Hepatic stellate cell (primary cell): ENCODE measurements at places on chromosomes 5 and 9.

DNA sequence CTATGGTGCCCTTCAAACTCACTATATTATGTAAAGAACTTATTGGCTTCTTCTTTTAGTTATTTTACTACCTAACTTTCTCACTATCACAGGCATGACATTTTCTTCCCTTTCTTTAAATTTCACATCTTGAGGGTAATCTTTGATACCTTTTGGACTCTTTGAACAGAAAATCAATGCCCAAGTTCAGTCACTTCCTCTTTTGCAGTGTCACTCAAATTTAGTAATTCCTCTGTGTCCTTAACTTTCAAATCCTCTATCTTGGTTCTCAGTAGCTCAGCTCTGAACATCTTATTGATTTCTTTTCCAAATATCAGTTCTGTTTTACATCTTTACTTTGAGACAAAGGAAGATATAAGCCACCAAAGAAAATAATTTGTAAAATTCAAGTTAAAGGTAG is 25.5 kb downstream of the CNTLN start:
- no peak for DNase-seq

DNA sequence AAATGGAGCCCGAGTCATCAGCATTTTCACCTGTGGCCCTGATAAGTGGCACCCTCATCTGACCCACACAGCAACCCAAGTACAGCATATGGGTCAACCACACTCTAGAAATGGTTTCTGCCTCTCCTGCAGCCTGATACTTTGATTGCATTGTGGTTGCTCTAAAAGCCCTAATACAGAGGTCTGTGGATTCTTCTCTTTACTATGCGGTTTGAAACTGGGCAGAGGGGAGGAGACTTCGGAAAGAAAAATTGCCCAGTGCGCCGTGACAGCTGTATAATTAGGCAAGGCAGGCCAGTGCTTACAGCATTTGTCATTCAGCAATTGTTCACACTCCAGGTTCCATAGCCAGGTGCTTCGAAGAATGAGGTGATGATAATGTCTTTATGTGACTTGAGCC is 361.0 kb downstream of the NFIB start:
- no peak for DNase-seq

DNA sequence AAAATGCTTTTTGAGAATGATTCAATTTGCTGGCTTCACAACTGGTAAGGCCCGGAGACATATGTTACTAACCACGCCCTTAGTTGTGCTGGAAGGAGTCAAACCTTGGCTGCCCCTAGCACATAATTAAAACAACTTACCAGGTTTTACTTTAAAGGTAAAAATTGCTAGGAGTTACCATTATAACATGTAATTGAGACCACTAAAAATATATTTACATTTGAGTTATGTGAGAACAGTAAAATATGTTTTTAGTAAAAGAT is 435.6 kb upstream of the CDH9 start:
- no peak for DNase-seq

DNA sequence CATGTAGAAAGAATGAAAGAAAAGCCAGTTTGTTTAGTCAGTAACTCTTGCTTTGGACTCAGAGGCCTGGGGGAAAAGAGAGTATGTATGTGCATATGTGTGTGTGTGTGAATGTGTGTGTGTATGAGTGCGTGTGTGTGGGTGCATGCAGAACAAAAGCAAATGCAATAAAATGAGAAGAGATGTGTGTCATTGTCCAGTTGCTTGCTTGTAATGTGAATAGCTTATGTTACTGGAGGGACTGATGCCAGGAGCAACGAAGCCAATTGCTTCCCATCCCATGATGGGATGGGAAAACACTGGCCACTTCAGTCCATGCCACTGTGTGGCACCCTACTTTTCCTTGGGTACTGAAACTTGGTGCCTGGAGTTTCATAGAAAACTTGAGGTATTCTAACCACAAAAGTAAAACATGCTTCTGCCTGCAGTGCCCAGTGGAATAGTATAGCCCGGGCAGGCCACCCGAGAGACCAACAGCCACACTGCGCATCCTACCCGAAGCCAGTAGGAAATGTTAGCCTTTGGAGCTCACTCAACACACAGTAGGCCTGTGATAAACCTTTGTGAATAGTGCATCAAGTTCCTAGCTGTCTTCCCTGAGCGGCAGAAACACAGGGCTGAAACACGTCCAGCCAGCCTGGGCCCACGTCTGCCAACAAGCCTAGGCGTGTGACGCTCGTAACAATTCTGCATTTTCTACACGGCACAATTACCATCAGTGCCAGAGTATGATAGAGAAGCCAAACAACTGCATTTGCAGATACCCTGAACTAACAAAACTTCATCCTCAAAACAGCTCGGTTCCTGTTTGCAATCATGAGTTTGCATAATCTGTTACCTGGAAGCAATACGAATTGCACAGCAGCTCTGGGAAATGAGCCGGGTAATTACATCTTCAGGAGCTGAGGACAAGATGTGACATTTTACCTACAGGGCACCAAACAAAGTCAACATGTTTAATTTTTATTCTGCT is 198.1 kb downstream of the SYK start:
- no peak for DNase-seq

DNA sequence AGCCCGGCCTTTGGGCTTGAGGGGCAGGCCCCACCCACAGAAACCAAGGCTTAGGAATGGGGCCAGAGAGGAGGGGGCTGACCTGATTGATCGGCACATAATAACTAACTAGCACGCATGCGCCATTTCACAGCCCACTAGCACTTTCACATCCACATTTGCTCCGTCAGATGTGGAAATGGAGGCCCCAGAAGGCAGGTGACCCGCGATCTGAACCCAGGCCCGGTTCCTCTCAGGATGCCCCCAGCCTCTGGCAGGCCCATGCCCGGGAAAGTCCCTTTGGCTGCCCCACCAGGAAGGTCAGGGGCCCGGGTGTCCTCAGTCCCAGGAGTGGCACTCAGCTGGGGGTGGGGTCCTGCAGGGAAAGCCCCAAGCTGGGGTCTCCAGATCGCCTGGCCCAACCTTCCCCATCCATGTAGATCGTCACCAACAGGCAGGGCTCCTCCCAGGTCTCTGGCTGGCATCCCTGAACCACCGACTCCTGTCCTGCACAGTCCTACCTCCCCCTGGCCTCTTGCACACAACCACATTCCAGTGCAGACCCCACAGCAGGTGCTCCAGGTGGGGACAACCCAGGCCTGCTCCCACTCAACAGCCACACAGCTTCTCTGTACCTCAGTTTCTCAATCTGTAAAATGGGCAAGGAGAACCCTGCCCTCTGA is 46.7 kb downstream of the VAV2 start:
- no peak for DNase-seq

- DNase-seq = no peak
These were observed 28.4 kb upstream of the SUSD1 start for GRCh38 chr9:112203536-112203935.
